ENCODE measurements at places on chromosomes 3 and 15.

GRCh38 chr3:86954226-86954625 lies 36.7 kb downstream of the VGLL3 start:
- DNase-seq, result no peak

DNA sequence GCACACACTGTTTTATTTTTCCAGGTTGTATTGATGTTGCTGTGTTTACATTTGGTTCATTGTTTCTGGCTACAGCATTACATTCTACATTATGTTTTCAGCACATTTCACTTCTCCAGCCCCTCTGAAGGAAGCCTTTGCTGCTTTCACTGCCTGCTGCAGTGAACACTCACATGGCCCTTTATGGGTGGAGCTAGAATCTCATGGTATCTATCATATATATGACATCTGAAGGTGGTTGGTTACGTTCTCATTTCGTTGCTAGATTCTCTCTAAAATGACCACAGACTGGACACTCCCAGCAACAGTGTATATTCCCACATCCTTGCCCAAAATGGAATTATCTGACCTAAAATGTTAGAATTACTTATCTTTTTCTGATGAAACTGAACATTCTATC lies 35.2 kb upstream of the CTDSPL start:
- no peak for DNase-seq

DNA sequence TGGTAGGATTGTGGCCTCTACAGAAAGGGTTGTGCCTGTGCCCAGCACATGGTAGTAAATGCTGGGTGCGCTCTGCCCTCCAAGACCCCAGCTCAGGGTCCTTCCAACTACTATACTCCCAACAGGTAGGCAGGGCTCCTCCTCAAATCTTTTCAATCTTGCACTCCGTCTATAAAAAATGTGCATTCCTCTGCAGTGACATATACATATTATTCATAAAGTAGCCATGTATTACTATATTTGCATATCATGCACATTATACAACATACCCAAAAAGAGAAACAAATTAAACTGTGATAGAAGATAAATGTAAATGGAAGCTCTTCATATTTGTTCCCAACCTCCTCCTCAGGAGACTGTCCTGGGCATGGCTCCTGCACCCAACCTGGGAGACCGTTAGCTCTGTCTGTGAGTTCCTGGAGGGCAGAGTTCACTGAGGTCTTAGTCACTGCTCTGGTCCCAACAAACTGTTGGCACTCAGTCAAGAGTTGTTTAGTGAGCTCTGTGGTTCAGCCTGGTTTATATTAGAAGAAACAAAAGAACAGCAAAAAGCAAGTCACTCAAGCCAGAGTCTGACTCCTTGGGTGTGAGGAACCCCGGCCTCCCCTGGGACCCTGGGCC lies 47.7 kb upstream of the GRIP2 start:
- peak; percentile 62 for DNase-seq

DNA sequence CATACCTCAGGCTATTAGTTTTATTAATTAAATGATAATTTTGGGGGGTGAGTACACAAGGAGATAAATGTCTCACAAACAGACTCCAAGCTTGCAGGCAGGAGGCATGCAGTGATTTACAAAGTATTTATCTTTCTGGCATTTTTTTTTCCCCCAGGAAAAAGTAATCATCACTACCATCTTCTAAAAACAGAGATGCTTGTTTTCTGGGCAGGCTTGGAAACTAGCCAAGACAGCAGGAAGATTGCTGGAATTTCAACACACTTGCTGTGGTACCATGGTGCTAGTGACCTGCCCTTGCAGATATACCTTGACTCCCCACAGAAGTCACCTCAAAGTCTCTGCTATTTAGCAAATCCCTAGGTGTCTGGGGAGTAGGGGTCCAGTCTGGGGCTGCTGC lies 732.8 kb upstream of the CFAP20DC start:
- no peak for DNase-seq

DNA sequence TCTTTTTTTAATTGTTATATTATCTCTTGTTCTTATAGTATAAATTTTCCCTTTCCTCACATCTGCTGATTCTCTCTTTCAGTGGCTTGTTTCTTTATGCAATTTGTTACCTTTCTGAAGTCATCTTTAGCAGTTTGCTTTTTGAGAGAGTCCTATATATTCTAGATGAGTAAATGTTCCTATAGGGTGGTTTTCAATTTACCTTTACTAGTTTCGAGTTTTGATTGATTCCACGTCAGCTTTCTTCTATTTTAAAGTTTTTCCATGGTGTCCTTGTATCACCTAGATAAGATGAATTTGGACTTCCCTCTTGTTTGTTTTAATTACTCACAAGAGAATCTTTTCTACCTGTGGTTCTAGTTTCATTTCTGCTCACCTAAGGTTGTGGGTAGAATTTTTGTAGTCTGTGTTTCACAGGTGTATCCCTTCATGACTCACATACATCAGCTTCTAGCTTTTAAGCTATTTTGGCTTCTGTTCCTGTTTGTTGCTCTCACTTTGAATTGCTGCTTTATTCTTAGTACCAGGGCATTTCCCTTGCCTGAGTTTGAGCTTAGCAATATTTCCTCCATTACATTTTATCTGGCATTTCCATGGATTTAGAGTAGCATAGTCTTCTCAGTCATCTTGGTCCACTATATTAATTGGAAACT lies 6.4 kb downstream of the TEX9 start:
- DNase-seq, result no peak

GRCh38 chr3:112010636-112011035 lies 11.9 kb downstream of the TAGLN3 start:
- no peak for DNase-seq
